ENCODE measurements at places on chromosomes 4 and X.

DNA sequence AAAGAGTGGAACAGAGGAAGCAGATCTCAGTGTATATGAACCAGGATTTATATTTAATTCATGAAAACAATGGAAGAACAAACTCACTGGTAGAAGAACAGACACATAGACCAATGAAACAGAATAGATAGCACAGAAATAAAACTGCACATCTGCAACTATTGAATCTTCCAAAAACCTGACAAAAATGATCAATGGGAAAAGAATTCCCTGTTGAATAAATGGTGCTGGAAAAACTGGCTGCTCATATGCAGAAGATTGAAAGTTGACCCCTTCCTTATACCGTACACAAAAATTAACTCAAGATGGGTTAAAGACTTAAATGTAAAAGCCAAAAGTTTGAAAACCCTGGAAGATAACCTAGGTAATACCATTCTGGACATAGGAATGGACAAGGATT lies 391.0 kb downstream of the MAGEB5 start:
- no peak for DNase-seq

DNA sequence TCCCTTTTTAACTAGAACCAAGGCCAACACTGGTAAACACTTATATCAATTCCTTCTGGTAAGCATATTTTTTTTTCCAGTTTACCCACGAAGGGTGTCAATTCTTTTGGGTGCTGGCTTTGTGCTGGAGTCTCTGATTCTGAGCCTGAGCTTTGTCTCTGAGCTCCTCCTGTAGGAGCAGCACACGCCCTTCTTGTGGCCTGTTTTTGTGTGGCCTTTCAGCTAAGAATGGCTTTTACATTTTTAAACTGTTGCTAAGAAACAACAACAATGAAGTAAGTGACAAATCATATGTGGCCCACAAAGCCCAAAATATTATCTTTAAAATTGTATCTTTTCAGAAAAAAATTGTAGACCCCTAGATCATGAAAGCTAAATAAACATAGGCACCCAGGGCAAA lies 98.0 kb upstream of the TBC1D9 start:
- no peak for DNase-seq

GRCh38 chrX:43745938-43746721 lies 90.0 kb downstream of the MAOA start:
- DNase-seq = no peak

DNA sequence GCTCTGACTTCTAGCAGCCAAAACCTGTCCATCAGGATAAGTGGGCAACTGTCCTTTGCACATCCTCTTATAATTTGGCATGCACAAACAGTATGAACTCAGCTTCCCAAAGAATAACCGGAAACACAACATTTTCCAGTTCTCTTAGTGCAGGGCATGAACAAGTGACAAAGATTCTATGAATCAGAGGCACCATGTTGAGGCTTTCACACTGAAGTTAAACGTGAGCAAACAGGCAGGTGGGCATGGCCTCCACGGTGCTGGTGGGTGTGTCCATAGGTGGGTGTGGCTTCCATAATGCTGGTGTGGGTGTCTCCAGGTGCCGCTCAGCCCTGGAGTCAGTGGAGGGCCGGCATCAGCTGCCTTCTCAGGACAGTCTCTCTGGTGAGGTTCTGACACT lies 196.5 kb downstream of the SMIM20 start:
- DNase-seq = no peak

- DNase-seq = peak; percentile 61
Observed at GRCh38 chr4:86816501-86817273, 32.5 kb downstream of the SLC10A6 start.

- no peak for DNase-seq
Observed at GRCh38 chrX:64580035-64580434, 184.8 kb upstream of the MTMR8 start.

- DNase-seq = no peak
Observed at GRCh38 chr4:169957785-169958184, 68.4 kb downstream of the MFAP3L start.

GRCh38 chrX:108415891-108416290 lies 22.3 kb downstream of the COL4A6 start:
- DNase-seq = no peak

GRCh38 chr4:170079981-170080380 lies 9.8 kb downstream of the AADAT start:
- DNase-seq = no peak

DNA sequence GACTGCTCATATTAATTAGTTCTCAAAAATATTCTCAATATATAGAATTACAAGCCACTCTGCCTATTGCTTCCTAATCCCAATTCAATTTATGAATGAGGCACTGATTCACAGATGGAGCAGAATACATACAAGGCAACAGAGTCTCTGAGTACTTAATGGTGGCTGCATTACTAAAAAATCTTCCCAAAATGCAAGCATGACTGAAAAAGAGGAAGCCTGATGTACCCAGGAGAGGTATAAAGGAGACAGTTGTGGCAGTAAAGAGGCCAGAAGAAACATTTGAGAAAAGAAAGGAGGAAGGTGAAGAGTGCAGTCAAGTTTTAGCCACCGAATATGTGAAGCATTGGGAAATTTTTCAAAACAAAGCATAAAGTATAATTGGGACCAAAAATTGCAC lies 163.2 kb upstream of the INTU start:
- no peak for DNase-seq

- no peak for DNase-seq
Observed at GRCh38 chrX:33741807-33742206, 390.3 kb downstream of the FAM47A start.

GRCh38 chr4:76449362-76449767 lies 14.3 kb downstream of the SHROOM3 start:
- DNase-seq = no peak

DNA sequence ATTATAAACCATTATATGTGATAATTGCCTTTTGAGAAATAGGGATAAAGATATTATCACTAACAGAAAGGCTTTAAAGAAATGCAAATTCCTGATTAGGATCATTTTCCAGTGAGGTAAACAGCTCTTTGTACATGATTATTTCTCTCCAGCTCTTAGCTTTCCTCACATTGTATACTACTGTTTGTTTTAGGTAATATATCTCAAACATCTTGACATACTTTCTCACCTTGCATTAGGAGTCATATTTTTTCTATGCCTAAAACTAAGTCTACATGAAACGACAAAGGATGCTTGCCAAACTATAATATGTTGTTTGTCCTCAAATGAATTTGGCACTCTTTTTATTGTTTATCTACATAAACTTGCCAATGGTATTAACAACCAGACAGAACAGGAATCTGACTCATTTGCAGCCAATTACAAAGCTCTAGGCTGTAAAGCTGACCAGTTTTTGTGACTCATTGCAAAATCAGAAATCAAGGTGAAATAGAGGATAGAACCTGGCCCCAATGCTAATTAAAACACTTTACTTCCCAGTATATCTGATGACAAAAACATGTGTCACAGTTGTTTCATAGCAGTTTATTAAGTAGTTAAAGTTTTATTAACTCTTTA lies 107.0 kb downstream of the IQCM start:
- DNase-seq = peak; percentile 29

- no peak for DNase-seq
Observed at GRCh38 chrX:40508560-40508959, 72.2 kb upstream of the ATP6AP2 start.

DNA sequence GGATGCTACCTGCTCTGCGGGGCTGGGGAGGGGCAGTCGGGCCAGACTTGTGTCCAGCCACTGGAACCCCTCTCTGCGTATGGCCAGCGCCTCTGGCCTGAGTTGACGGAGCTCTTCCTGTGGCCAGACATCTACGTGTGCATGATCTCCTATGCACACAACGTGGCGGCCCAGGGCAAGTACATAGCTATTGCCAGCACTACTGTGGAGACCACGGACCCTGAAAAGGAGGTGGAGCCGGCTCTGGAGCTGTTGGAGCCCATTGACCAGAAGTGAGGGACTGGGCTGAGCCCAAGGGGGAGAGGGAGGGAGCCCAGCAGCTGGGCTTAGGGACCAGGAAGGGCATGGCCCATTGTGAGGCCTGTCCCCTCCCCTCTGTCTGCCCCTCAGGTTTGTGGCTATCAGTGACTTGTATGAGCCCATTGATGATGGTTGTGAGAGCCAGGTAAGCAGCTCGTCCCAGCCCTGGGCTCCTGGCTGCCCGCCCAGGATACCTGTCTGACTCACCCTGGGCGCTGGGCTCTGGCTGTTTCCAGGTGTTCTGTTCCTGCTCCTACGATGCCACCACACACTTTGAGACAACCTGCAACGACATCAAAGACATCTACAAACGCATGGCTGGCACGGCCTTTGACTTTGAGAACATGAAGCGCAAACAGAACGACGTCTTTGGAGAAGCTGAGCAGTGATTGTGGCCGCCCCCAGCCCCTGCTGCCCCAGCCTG lies 1.8 kb upstream of the FAM50A start:
- DNase-seq = no peak

- no peak for DNase-seq
Observed at GRCh38 chrX:153885968-153886903, at the start of gene L1CAM. L1CAM (minus strand) TSS chrX:153886173; CDS start chrX:153875836, 10,337 bp downstream.

DNA sequence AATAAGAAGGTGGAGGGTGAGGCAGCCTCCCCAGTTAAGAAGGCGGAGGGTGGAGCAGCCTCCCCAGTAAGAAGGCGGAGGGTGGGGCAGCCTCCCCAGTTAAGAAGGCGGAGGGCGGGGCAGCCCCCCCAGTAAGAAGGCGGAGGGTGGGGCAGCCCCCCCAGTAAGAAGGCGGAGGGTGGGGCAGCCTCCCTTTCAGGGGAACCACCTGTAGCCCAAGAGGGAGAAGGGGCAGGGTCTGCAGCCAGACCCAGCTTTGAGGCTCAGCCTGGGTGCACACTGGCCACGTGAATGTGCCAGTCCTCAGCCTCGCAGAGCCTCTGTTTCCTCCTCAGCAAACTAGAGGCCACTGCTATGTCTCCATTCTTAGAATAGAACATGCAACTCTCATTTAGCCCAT lies 52.6 kb downstream of the HMX1 start:
- no peak for DNase-seq

DNA sequence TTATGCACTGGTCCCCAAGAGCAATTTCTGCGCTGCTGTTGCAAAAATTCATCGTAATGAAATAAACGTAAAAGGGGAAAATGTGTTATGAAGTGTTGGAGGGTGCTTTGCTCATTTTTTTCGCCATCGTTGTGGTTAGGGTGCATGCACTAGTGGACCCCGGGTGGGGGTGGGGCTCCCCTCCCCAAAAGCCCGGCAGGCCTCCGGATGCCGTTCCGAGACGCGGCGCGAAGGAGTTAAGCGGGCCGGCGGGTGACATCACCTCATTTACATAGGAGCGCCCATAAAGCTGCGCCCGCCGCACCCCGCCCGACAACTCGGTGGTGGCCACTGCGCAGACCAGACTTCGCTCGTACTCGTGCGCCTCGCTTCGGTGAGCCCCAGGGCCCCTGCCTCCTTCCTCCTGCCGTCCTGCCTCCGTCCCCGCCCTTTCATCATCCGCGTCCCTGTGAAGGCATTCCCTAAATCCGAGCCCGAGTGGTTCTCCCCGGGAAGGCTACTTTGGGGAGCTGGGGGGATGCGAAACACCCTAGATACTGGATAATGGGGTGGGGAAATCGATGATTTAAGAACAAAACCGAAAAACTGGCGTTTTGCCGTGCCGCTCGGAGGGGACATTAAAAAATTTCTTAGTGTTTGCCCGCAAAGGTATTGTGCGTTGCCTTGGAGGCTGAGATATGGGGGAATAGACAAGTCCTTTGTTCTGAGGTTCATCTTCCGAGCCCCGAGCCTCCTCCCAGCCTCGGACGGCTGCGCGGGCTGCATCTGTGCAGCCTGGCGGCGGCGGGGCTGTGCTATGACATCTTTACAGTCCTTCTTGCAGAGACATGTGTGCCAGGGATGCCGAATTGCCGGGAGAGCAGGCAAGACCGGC lies at the start of gene TMSB4X:
Gene TMSB4X, plus strand, starts transcription at position 315 of the 874 bp plus-strand sequence.
- DNase-seq = no peak

GRCh38 chrX:78573630-78574029 lies 85.5 kb downstream of the RTL3 start:
- DNase-seq = no peak

GRCh38 chr4:74055096-74055495 lies 16.6 kb upstream of the CXCL3 start:
- DNase-seq = no peak

GRCh38 chr4:60042941-60043340 lies 1157.2 kb upstream of the ADGRL3 start:
- no peak for DNase-seq

DNA sequence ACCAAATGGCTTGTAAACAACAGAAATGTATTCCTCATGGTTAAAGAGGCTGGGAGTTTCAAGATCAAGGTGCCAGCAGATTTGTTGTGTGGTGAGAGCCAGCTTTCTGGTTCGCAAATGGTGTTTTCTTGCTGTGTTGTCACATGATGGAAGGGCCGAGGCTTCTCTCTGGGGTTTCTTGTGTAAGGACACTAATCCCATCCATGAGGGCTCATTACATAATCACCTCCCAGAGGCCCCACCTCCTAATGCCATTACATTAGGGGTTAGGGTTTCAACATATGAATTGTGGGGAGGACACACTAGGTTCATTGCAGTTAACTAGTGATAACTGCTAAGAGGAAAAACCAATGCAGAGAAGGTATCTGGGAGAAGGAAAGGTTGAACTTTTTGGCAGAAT lies 103.5 kb upstream of the ENPEP start:
- no peak for DNase-seq

DNA sequence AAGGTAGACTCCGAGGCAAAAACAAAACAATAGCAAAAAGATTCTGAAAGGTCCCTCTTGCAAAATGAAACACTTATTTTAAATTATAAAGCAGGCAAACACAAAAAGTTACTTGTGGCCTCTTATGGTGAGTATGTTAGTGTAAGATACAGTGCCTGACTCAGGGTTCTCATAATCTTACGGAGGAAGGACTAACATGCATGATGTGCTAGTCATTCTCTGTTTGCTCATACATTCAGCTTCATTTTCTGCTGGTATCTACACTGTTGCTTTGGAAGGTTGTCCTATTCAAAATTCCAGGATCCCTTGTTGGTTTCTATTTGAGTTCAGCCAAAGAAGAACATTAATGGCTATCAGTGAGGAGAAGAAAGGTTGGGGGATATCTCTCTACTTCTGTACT lies 249.1 kb upstream of the FAM47A start:
- DNase-seq = no peak

DNA sequence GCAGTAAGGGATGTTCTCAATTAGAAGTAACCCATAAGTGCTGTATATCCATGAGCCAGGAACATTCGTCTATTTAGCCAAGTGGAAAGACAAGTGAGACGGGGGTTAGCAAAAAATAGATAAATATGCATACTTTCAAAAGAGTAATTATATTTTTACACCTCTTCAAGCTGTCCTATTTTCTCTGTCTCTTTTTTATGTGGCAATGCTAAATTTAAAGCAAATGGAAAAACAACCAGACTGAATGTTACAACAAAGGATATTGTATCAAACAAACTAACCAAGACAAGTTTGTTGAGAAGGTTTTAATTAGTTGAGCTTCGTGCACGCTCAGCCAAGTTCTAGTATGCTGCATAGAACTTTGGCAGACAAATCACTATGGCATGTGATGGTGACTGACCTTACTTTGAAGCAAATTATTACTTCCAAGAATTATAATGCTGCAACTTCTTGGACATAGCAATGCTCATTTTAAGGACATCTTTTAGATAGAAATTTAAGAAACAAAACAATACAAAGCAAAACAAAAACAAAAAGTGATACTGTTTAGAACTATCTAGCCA lies 61.4 kb upstream of the TMEM150C start:
- no peak for DNase-seq
